GM03348 (cell line): ENCODE measurements at places on chromosomes 11 and 22.

DNA sequence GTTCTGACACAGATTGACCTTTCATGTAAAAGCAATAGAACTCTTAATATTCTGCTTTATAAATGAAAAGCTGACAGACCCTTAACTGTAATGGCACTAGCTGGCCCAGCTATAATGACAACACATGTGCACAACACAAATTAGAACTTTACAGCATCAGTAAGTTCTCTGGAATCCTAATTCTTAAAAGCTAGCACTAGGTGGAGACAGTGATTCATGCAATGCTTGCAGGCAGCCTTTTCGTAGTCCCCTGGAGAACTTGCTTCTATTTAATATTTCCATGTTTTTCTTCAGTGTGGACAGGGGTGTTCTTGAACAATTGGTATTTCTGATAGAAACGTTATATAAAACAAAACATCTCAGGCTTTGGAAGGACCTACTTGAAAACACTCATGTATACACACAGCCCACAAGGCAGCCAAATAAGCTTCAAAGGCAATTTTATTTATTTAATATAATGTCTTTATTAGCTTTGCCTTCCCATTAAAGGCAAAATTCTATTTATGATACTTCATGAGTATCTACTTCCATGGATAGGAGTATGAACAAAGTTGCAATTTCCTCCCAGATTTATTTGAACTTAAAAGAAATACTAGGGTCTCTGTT, 374.3 kb upstream of the MPPED2 start:
- peak; percentile 32 for DNase-seq

GRCh38 chr11:37519781-37520180, 921.7 kb upstream of the RAG2 start:
- no peak for DNase-seq

- peak; percentile 73 for DNase-seq
These were observed 166.0 kb downstream of the TENM4 start for GRCh38 chr11:79274636-79275331.

GRCh38 chr11:93497596-93497995, 45.6 kb downstream of the SMCO4 start:
- no peak for DNase-seq

DNA sequence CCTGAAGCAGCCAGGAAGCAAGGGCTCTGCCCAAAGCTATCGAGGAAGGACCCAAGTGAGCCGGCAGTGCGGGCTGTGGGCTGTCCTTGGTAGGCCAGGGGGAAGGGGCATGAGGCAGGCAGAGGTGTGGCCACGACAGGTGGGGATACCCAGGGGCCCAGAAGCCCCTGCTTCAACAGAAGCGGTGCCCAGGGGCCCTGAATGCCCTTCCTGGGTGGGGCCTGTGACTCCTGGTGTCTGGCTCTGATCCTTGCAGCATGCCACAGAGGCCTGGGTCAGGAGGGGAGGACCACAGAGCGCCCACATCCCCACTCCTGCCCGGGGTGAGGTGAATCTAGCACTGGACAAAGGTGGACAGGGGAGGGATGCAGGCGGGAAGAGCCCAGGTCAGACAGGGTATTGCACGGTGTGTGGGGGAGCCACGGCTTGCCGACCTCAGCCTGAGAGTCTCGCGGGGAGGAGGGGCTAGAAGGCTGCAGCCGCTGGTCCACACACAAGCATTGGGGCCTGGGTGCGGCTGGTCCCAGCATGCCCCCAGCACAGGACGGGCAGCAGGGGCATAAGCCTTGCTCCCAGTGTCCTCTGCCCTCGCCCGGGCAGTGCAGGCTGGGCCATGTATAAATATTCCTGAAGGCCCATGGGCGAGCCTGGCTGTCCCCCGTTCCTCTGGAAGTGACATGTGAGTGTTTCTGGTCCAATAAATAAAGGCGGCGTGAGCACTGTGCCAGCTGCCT, 19.0 kb downstream of the MAFF start:
- DNase-seq = no peak

DNA sequence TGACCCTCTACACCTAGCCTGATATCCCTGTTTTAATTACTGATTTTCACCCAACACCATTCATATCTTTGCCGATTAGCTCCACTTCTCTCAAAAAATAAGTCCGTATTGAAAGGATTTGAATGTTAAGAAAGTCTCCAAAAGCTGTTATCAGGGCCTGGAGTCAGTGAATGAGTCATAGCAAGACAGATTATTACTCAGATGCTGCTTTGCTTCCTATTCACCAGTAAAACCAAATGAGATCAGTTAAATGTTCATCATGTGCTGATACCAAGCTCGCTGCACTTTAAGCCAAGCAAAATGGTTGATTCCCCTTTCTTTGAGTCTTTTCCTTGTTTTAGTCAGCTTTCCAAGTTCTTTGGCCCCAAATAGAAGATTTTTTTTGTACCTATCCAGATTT, 228.4 kb downstream of the FAT3 start:
- DNase-seq = peak; percentile 70
